ENCODE measurements at places on chromosomes 11 and 22.

GRCh38 chr11:6622261-6623171, 3.3 kb upstream of the TPP1 start:
- no peak for DNase-seq

DNA sequence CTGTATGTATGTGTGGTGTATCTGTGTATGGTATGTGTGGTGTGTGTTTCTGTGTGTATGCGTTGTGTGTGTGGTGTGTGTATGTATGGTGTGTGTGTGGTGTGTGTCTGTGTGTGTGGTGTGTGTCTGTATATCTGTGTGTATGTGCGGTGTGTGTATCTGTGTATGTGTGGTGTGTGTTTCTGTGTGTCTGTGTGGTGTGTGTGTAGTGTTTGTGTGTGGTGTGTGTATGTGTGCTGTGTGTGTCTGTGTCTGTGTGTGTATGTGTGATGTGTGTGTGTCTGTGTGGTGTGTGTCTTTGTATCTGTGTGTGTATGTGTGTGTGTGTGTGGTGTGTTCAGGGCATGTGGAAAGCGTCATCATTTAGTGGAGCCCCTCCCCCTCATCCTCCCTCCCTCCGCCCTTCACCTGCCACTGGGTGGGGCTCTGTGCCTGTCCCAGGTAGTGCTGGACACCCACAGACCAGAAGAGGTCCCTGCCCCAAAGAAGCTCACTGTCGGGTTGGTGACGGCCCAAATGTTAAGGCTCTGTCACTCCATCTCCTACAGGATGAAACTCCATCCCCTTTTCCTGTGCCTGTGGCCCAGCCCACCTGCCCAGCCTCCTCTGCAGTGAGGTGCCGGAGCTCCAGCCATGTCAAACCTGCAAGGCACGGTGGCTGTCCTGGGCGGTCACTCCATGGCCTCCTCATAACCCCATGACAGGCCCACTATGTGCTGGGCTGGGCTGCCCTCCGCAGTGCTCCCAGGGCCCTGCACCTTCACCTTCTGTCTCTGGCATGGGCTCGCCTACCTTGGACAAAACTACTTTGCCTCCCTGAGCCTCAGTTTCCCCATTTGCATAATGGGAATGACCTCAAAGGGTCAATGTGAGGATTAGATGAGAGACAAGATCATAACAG, 23.4 kb upstream of the SHISAL1 start:
- DNase-seq = no peak

DNA sequence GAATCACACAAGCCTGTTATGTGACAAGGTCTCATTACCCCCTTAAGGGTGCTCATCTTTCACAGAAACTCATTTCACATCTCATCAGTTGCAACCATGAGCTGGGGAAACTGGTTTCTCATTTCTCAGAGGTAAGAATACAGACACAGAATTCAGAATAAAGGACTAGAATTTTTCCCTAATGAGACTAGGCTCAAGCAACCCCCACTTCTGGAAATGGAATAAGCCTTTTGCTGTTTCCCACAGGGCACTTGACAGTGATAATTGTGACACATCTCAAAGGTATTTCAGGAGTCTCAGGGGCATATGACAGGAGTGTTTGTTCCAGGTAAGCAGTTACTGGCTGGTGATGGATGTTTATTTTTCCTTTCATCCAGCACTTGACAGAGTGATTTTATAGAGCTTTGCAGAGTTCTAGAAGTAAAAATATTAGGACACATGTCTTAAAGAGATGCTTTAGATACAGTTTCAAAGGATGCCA, 112.9 kb upstream of the DDI1 start:
- DNase-seq = no peak

DNA sequence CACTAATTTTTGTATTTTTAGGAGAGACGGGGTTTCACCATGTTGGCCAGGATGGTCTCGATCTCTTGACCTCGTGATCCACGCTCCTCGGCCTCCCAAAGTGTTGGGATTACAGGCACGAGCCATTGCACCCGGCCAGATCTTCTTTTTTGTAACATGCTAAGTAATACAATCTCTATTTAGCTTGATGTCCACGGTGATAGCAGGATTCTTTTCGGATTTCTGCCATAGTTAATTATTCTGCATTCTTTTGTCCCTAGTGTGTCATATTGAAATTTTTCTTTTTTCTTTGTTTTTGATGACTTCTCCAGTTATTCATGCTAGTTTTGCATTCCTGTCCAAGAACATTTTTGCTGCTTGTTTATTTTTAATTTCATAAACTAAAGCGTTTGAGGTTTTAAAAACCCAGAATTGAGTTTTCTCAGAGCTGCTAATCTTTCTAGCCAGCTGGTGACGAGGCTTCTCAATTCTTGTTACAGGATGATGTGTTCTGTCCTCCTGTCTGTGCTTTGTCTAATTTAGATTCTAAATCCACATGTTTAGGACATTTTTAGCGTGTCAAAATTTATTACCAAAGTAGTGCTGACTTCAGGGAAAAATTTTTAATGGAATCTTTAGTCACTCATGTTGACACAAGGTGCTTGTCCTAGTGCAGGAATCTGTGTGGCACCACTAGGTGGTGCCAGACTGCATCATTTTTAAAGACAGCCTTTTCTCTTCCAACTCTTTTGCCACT, 21.8 kb downstream of the NF2 start:
- DNase-seq = no peak

DNA sequence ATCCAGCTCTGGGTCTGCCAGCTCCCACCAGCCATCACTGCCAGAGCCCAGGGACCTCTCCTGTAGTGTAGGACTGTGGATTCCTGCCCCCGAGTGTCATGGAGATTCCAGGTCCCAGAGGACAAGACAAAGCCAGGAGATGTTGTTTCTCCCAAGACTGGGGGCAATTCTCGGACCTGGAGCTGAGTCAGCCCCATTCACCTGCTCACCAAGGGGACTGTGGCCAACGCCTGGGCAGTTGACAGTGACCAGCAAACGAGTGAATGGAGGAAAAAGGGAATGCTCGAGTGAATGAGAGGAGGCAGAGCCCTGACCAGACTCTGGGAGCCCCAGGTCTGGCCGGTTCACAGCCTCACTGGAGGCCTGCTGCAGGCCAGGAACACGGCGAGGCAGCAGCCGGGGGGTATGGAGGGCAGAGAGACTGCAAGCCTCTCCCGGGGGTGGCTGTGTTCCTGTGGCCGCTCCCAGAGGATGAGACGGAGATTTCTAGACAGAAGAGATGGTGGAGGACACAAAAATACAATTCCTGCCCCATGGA, 61.3 kb upstream of the PRR5 start:
- no peak for DNase-seq

DNA sequence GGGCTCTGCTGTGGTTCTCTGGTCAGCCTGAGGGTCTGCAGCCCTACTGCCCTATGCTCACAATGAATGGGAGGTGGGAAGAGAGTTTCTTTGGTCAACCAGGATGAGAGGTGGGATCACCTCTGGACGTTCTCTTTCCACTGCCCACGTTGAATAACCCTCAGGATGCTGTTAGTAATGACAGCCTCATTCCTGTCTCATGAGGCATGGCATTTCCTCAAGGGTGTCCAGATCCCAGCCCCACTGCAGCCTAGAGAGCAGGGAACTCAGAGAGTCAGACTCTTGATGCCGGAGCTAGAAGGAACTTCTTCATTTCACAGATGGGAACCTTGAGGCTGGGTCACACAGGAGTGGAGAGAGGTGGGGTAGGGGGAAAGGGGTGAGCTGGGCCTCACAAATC, 196.0 kb downstream of the CEP164 start:
- DNase-seq = no peak

- DNase-seq = no peak
Observed at GRCh38 chr11:111001986-111002611, 243.4 kb upstream of the POU2AF2 start.

- no peak for DNase-seq
Observed at GRCh38 chr11:116224154-116224888, 548.5 kb downstream of the BUD13 start.

DNA sequence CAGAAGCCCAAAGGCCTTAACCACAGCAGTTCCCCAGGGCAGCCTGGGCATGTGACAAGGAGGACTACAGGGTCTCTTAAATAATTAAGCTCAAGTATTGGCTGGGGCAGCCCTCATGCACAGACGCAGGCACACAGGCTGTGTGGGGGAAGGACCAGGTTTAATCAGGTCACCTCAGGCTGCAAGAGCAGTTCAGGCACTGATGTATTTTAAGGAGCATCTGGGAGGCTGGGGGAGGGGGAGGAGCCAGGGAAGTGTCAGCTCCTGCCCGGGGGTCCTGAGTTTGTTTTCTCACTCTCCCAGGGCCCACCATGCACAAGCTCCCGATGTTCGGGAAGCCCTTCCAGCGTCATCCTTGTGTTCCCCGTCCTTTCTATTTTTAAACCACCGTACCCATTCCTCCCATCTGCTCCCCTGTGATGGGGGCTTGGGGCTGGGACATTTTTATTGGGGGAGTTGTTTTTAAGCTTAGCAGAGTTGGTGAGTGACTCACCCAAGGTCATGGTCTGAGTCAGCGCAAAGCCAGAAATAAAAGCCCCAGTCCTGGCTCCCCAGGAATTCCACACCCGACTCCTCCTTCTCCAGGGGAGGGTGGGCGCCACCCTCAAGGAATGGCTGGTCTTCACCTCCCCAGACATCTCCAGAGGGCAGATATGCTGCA, 2.4 kb downstream of the CSDC2 start:
- DNase-seq = no peak

GRCh38 chr22:17201285-17201945, 17.8 kb downstream of the ADA2 start:
- DNase-seq = no peak

- no peak for DNase-seq
Observed at GRCh38 chr22:20965104-20965887, 1.8 kb upstream of the AIFM3 start.

- no peak for DNase-seq
Observed at GRCh38 chr22:21919526-21920307, 32.9 kb downstream of the PPM1F start.

GRCh38 chr11:2675540-2675939, 24.3 kb downstream of the KCNQ1OT1 start:
- no peak for DNase-seq

- peak; percentile 57 for DNase-seq
Observed at GRCh38 chr11:83033972-83034672, 37.6 kb downstream of the RAB30 start.

DNA sequence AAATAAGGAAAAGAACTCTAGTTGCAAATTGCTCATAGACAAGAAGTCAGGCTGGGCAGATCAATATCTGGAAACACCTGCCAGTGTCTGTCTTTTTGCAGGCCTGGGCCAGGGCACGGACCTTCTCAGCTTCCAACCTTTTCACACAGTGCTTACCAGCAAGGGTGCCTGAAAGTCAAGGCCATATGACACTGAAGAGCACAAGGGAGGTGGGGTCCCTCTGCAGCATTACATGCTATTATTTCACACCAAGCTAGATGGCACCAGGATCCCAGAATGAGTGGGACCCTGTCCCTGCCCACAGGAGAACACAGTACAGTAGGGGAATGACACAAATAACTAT, 5.9 kb upstream of the PEX26 start:
- no peak for DNase-seq

GRCh38 chr11:9316334-9316733, 1.9 kb upstream of the TMEM41B start:
- no peak for DNase-seq

- DNase-seq = no peak
Observed at GRCh38 chr11:119615882-119616196, 113.2 kb downstream of the NECTIN1 start.

- no peak for DNase-seq
Observed at GRCh38 chr11:60251485-60252212, 8.7 kb upstream of the MS4A4E start.

- DNase-seq = no peak
Observed at GRCh38 chr11:78737891-78738290, 163.2 kb upstream of the NARS2 start.

Data from DMS79 (cell line).